ENCODE measurements at places on chromosomes 12 and 14.

GRCh38 chr12:92796650-92797049 is 93.9 kb downstream of the PLEKHG7 start:
- DNase-seq, result no peak

DNA sequence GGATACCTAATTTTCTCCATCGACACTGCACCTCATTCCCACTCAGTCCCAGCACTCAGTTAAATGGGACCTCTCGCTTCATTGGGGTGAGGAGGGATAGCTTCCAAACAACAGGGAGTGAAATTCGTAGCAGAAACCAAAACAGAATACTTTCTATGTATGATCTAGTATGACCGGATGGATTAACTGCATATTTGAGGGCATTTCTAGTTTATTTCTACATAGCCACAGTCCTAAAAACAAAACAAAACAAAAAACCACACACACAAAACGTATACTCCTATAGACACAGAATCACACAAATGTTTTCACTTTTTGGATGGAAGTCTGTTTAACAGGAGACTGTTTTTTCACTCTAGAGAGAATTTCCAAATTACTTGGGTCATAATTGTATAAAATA is 307.5 kb upstream of the FKBP4 start:
- no peak for DNase-seq

GRCh38 chr12:42291680-42292079 is 34.2 kb downstream of the ZCRB1 start:
- no peak for DNase-seq

DNA sequence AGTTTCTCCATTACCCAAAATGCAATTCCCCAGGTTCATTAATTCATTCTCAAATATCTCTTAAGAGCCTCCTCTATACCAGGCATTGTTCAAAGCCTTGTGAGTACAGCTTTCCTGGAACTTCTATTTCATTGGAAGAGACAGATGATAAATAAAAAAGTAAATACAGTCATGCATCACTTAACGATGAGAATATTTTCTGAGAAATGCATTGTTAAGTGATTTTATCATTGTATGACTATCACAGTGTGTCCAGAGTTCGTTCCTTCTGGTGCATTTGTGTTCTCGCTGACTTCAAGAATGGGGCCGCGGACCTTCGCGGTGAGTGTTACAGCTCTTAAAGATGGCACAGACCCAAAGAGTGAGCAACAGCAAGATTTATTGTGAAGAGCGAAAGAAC is 66.0 kb downstream of the ANO4 start:
- DNase-seq, result no peak

DNA sequence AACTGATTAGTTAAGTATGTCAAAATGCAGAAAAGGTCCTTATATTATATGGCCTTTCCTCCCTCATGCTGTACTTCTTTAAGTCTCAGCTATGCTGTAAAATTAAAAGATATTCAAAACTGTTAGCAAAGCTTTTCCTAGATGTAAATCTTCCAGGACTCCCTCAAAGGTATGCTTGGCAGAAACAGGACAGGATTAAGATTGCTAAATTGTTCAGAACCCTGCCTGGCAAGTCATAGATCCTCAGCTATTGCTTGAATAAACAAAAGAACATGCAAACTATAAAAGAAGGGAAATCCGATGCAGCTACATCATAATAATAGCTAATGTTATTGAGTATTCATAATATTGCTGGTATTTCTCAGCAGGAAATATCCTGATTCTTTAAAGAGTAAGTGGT is 322.6 kb downstream of the CCDC91 start:
- no peak for DNase-seq

Measured in HepG2 (cell line).